ENCODE measurements at places on chromosomes 6 and 20.
A peak's percentile ranks its signal among the peaks of the same experiment; 100 is the strongest.

DNA sequence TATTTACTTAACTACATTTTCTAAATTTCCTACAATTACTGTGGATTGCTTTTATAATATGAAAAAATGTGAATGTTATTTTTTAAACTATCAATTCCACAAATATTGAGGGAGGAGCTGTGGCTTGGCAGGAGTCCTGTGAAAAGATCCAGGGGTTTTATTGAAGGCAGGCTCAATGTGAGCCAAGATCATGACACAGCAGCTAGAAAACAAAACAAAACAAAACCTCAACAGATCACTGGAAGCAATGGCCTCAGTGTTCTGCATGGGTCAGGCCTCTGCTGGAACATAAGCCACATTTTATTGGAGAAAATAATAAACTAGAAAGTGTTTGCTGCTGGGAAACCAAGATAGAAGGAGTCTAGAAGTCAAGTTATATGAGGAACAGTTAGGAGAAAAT lies 19.4 kb upstream of the RCAN2 start:
- peak; percentile 52 for DNase-seq

DNA sequence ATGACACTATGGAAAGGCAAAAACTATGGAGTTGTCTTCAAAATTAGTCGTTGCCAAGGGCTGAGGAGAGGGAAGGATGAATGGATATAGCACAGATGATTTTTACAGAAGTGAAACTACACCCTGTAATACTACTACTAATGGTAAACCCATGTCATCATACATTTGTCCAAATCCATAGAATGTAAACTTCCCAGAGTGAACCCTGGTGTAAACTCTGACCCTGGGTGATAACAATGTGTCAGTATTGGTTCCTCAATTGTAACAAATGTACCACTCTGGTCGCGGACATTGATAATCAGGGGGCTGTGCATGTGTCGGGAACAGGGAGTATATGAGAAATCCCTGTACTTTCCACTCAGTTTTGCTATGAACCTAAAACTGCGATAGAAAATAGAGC lies 72.2 kb downstream of the CNBD2 start:
- no peak for DNase-seq

DNA sequence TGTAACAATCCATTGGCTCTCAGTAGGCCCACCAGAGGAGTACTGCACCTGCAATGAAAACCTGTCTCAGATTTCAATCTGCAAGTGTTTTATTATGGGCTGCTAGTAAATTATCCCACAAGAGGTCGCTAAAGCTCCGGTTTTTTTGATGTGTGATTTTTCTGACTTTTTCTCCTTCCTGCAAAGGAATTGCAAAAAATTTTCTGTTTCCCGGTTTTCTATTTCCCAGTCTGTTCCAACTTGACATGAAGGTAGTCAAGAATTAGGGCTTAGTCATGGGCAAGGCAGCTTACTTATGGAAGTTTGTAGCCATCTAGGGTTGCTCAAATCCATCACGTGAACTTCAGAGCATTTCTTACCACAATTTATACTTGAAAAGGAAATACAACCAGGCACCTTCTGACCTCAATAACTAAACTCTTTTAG lies 38.5 kb upstream of the AHI1 start:
- no peak for DNase-seq

GRCh38 chr6:142387997-142388815 lies 86.4 kb downstream of the ADGRG6 start:
- no peak for DNase-seq

DNA sequence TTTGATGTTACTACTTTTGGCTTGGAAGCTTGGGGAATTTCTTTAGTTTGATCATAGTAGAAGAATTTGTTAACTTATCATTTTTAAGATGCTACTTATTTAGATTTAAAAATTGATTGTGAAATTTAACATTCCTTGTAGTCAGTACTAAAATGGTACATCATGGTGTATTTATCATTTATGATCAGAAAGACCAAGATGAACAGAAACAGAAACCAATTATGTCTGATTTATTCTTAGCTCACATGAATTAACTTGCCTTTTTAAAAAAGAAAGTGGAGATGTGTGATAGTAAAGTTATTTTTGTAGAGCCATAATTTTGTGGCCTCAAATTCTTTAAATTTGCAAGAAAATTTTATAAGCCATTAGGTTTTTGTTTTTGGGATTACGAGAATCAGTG lies 77.6 kb downstream of the LIN28B start:
- no peak for DNase-seq

DNA sequence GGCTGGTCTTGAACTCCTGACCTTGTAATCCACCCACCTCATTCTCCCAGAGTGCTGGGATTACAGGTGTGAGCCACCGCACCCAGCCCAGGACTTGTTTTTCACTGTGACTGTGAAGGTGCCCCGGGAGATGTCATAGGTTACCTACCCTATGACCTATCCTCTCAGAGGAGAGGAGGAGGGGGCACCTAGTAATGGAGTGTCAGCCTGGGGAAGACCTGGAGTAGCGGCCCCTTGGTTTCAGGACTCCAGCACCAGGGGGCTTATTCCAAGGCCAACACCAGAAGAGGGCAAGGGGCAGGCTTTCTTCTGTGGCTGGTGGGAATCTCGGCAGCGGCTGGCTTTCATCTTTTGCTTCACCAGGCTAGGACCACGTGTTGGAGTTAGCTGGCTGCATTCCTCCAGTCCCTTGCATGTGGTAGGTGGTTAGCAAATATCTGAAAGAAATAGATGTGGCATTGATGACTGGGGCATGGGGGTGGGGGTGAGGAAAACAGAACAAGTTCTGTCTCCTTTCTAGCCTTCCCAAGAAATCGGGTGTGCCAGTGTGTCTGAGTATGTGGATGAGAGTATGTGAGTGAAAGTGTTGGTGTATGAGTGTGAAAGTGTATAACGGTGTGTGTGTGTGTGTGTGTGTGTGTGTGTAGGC lies 7.9 kb upstream of the ITPR3 start:
- DNase-seq, result no peak

- DNase-seq, result no peak
Measured at GRCh38 chr20:44070139-44070900, 116.7 kb downstream of the JPH2 start.

- DNase-seq, result no peak
Measured at GRCh38 chr6:133549371-133549801, 308.2 kb downstream of the EYA4 start.

DNA sequence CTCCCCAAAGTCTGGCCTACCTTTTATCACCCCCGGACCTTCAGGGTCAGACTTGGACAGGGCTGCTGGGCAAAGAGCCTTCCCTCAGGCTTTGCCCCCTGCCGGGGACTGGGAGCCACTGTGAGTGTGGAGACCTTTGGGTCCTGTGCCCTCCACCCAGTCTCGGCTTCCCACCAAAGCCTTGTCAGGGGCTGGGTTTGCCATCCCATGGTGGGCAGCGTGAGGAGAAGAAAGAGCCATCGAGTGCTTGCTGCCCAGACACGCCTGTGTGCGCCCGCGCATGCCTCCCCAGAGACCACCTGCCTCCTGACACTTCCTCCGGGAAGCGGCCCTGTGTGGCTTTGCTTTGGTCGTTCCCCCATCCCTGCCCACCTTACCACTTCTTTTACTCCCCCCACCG lies 10.3 kb downstream of the VEGFA start:
- DNase-seq, result no peak

- no peak for DNase-seq
Measured at GRCh38 chr6:119602215-119603178, 252.9 kb upstream of the MAN1A1 start.

GRCh38 chr6:2108700-2109306 lies 136.6 kb downstream of the GMDS start:
- no peak for DNase-seq
